ENCODE measurements at places on chromosomes 5 and 9. TPM values are rescaled to one million over a fixed set of nuclear protein-coding genes. Genes with fewer than 3 reads are reported as not detected.

The CENPK gene
- total RNA-seq, result 2.3 TPM

DNA sequence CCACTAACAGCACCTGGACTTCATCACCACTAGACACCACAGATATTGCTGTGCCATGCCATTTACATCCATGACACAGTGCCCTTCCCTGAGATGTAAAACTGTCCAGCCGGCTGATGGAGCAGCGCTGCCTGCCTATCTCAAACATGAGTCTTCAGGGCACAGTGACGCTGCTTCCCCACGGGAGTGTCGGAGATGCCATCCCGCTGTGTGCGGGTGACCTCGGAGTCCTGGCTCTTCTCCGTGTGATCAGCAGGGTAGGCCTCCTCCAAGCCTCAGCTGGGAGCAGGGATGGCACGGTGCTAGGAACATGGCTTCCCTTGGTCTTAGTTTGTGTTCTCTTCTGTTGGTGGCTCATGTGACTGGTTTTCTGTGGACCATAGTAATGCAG, 130.3 kb upstream of the FAM120A start:
- no peaks in the 10 kb centered on the region for H3K4me1 ChIP-seq
- H3K4me3 ChIP-seq, result no peak overlapping the region
- DNase-seq, result peak; percentile 44
- H3K36me3 ChIP-seq, result no peaks in the 10 kb centered on the region
- peaks cover 10% of the 10 kb centered on the region for H3K27me3 ChIP-seq

DNA sequence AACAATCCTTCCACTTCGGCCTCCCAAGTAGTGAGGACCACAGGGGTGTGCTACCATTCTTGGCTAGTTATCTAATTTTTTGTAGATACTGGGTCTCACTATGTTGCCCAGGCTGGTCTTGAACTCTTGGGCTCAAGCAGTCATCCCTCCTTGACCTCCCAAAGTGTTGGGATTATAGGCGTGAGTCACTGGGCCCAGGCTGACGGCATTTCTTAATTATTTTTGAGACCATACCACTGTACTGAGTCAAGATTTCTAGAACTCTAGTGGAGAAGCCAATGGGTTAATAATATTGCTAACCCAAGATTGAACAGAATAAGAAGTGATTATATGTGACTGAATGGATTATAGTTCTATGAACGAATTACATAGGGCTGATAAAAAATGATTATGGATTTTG, 66.7 kb downstream of the TARS1 start:
- no peaks in the 10 kb centered on the region for H3K27me3 ChIP-seq
- no peaks in the 10 kb centered on the region for H3K36me3 ChIP-seq
- no peak overlapping the region for H3K27ac ChIP-seq
- H3K4me1 ChIP-seq, result no peaks in the 10 kb centered on the region
- DNase-seq, result no peak

The GARIN3 gene
- total RNA-seq, result not detected

The SMIM27 gene
- total RNA-seq, result 8.8 TPM

The SH3TC2 gene
- 1.4 TPM for total RNA-seq

- no peak for DNase-seq
- H3K4me3 ChIP-seq, result no peak overlapping the region
- no peak overlapping the region for H3K27ac ChIP-seq
- no peaks in the 10 kb centered on the region for H3K4me1 ChIP-seq
Measured at GRCh38 chr9:116703634-116704033, 16.5 kb downstream of the TRIM32 start.

DNA sequence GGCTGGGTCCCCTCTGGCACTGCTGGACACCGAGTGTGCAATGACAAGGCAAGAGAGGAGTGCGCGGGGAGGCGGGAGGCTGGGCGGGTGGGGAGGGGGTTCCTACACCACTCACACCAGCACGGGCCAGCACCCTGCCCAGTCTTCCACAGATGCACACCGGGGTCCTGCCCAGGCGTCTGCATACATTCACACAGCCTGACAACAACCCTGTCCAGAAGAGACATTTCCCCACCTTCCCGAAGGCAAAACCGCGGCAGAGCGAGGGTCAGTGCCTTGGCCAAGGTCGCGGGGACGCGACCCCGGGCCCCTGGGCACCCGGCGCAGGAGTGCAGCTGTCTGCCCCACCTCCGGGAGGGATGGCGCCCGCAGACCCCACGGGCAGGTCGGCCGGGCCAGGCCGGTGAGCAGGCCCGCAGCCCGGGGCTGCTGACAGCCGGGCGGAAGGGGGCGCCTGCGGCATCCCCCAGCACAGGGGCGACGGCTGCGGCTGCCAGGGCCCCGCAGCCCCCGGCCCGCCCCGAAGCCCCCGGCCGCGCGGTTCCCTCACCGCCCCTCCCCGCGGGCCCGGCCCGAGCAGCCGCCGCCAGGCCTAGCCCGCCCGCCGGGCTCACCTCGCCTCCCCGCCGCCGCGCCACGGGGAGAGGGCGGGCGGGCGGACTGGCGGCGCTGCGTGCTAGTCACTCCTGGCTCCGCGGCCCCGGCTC, 496 bp downstream of the MAPK9 start:
- H3K4me3 ChIP-seq, result peak overlapping the region; percentile 65
- H3K36me3 ChIP-seq, result peaks cover 4% of the 10 kb centered on the region
- no peak overlapping the region for H3K27ac ChIP-seq
- no peaks in the 10 kb centered on the region for H3K27me3 ChIP-seq

The PCDHB10 gene
- total RNA-seq, result 2.1 TPM

The NR5A1 gene
- total RNA-seq, result not detected

- H3K4me3 ChIP-seq, result no peak overlapping the region
- H3K27me3 ChIP-seq, result no peaks in the 10 kb centered on the region
- H3K36me3 ChIP-seq, result peaks cover 5% of the 10 kb centered on the region
- DNase-seq, result no peak
- no peak overlapping the region for H3K27ac ChIP-seq
- no peaks in the 10 kb centered on the region for H3K4me1 ChIP-seq
Measured at GRCh38 chr5:54551926-54552325, 34.4 kb downstream of the SNX18 start.

The CDHR2 gene
- total RNA-seq, result 0.35 TPM

DNA sequence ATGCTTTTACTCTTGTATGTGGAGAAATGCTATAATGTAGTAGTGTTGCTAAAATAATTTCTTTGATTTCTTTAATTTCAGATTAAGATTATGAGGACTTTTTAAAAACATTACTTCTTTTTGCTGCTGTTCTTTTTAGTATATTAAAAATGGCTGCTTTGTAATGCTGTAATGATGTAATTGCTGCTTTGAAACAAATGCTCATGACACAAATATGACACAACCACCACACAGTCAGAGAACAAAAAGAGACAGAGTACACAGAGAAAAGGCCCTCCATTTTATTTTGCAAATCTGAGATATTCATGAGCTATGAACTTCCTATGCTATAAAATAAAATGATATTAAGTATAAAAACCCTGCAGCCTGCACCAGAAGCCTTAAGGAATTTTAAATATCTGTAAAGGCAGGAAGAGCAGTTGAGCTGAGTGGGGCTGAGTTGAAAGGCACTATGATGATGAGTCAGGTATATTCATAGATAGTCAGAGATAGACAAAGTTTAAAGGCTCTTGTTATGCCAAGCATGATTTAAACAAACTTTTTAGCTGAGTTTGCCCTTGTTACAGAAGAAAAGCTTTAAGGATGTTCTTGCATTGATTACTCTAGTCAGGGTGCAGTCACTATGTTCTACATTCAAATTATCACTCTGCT, 5.1 kb upstream of the POU5F2 start:
- H3K4me1 ChIP-seq, result no peaks in the 10 kb centered on the region
- H3K27me3 ChIP-seq, result no peaks in the 10 kb centered on the region
- no peak overlapping the region for H3K4me3 ChIP-seq
- no peak for DNase-seq

GRCh38 chr5:63245271-63245670, 666.7 kb downstream of the LRRC70 start:
- H3K4me3 ChIP-seq, result no peak overlapping the region
- H3K36me3 ChIP-seq, result no peaks in the 10 kb centered on the region

The PITX1 gene
- not detected for total RNA-seq

DNA sequence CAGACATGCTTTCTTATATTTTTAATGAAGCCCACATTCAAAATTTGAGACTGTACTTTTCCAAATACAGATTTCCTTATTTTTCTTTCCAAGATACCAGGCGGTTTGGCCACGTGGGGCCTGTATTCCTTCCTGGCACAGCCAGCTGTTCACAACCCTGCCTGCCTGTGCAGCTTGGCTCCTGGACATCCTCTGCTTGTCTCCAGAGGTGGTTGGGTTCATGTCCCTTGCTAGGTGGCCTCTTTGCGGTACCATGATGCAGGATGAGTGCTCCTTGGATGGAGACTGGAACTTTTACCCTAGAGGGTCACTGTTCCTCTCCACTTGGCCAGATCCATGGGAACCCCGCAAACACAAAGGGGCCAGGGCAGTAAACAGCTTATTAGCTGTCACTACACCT, 297.5 kb upstream of the MSX2 start:
- no peak for DNase-seq
- H3K36me3 ChIP-seq, result no peaks in the 10 kb centered on the region
- H3K4me3 ChIP-seq, result no peak overlapping the region
- no peak overlapping the region for H3K27ac ChIP-seq

DNA sequence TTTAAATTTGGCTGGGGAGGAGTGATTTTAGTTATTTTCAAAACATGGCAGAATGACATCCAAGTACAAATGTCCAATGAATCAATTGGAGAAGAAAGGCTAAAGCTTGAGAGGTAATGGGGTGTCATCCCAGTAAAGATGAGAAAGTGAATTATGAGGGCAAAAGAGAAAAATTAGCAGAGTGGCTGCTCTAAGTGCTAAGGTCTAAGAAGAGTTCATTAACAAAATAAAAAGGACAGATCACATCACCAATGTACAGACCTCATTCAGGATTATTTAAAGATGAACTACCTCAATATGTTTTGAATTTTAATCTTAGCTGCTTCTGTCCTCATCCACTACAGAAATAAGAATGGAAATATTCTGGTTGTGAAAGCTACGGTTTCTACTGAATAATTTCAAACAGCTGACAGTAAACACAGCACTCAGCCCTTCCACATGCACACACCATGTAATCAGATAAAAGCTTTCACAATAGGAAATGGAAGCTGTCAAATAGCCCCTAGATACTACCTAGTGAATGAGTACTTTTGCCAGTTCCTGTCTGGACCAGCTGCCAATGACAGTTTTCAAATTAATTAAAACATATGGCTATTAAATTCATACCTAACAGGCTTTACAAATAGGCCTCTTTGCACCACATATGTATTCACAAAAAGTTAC, 171.5 kb downstream of the SSBP2 start:
- no peak overlapping the region for H3K4me3 ChIP-seq
- DNase-seq, result no peak
- no peaks in the 10 kb centered on the region for H3K4me1 ChIP-seq
- no peak overlapping the region for H3K27ac ChIP-seq

DNA sequence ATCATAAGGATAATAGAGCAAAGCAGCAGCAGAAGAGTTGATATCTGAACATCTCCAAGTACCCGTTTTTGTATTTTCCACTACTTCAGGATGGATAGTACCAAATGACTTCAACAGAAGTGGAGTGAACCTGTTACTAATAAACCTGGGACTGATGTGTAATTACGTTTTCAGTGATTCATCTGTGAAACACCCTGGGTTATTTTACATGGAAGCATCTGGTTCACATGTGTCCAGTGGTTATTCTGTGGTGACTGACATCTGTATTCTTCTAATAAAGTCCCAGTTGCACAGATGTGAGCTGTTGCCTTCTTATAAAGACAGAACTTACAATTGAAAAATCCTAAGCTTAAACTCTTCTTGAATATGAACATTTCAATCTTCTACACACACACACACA, 139.7 kb upstream of the VCAN start:
- no peak overlapping the region for H3K4me3 ChIP-seq
- no peaks in the 10 kb centered on the region for H3K27me3 ChIP-seq
- H3K4me1 ChIP-seq, result no peaks in the 10 kb centered on the region
- no peak overlapping the region for H3K27ac ChIP-seq
- H3K36me3 ChIP-seq, result no peaks in the 10 kb centered on the region
- no peak for DNase-seq

- H3K36me3 ChIP-seq, result no peaks in the 10 kb centered on the region
- no peaks in the 10 kb centered on the region for H3K27me3 ChIP-seq
- H3K27ac ChIP-seq, result no peak overlapping the region
- H3K4me3 ChIP-seq, result no peak overlapping the region
- no peak for DNase-seq
Measured at GRCh38 chr5:116524966-116525365, 49.7 kb downstream of the SEMA6A start.

The KCNMB1 gene
- 1.5 TPM for total RNA-seq

GRCh38 chr5:146620669-146621051, 104.7 kb upstream of the GPR151 start:
- H3K27me3 ChIP-seq, result no peaks in the 10 kb centered on the region
- no peaks in the 10 kb centered on the region for H3K36me3 ChIP-seq
- no peak overlapping the region for H3K27ac ChIP-seq

The ZFP37 gene
- total RNA-seq, result 2.4 TPM

- H3K36me3 ChIP-seq, result no peaks in the 10 kb centered on the region
- H3K27me3 ChIP-seq, result no peaks in the 10 kb centered on the region
- no peak overlapping the region for H3K4me3 ChIP-seq
- DNase-seq, result no peak
- H3K4me1 ChIP-seq, result peaks cover 13% of the 10 kb centered on the region
Measured at GRCh38 chr9:108994695-108995094, 18.6 kb downstream of the CTNNAL1 start.

DNA sequence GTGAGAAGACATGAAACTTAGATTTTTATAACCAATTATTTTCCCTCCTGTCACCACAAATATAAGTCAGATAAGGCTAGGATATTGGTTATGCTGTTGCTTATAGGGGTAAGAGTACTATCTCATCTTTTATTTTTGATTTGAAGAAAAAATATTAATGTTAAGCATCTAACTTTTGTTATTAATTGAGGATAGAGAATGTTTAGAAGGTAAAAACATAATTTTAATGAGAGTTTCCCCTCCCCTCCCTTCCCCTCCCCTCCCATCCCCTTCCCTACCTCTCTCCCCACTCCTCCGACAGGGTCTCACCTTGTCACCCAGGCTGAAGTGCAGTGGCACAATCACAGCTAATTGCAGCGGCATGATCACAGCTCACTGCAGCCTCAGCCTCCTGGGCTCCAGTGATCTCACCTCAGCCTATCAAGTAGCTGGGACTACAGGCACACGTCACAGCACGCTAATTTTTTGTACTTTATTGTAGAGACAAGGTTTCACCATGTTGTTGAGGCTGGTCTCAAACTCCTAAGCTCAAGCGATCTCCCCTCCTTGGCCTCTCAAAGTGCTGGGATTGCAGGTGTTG, 86.7 kb downstream of the RIC1 start:
- no peaks in the 10 kb centered on the region for H3K4me1 ChIP-seq
- no peak overlapping the region for H3K27ac ChIP-seq
- no peak for DNase-seq
- peaks cover 9% of the 10 kb centered on the region for H3K36me3 ChIP-seq
- H3K27me3 ChIP-seq, result no peaks in the 10 kb centered on the region

GRCh38 chr5:154620411-154620810, 134.8 kb upstream of the LARP1 start:
- H3K27me3 ChIP-seq, result no peaks in the 10 kb centered on the region
- no peaks in the 10 kb centered on the region for H3K4me1 ChIP-seq
- H3K27ac ChIP-seq, result no peak overlapping the region
- H3K36me3 ChIP-seq, result no peaks in the 10 kb centered on the region
- H3K4me3 ChIP-seq, result no peak overlapping the region

- no peak overlapping the region for H3K4me3 ChIP-seq
- DNase-seq, result no peak
- no peak overlapping the region for H3K27ac ChIP-seq
- no peaks in the 10 kb centered on the region for H3K27me3 ChIP-seq
- no peaks in the 10 kb centered on the region for H3K4me1 ChIP-seq
Measured at GRCh38 chr9:114307899-114308267, 15.0 kb upstream of the ORM1 start.

The INSL4 gene
- total RNA-seq, result not detected
